Stimulated activated CD4-positive, alpha-beta T cell treated with anti-CD3 and anti-CD28 coated beads, Interleukin-4, amount 100 ng/mL, for 48 hours (primary cell): ENCODE measurements at places on chromosomes 4 and X.

GRCh38 chrX:23861215-23861896 is 46.4 kb downstream of the APOO start:
- DNase-seq, result no peak

DNA sequence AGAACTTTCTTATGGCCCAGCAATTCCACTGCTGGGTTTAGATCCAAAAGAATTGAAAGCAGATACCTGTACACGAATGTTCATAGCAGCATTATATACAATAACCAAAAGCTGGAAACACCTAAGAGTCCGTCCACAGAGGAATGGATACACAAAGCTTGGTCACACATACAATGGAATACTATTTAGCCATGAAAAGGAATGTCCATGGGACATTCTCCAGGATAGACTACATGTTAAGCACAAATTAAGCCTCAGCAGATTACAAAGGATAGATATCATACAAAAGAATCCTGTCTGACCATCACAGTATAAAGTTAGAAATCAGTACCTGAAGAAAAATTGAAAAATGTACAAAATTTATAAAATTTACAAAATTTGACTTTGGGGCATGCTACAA is 12.7 kb upstream of the MAEA start:
- DNase-seq, result no peak

DNA sequence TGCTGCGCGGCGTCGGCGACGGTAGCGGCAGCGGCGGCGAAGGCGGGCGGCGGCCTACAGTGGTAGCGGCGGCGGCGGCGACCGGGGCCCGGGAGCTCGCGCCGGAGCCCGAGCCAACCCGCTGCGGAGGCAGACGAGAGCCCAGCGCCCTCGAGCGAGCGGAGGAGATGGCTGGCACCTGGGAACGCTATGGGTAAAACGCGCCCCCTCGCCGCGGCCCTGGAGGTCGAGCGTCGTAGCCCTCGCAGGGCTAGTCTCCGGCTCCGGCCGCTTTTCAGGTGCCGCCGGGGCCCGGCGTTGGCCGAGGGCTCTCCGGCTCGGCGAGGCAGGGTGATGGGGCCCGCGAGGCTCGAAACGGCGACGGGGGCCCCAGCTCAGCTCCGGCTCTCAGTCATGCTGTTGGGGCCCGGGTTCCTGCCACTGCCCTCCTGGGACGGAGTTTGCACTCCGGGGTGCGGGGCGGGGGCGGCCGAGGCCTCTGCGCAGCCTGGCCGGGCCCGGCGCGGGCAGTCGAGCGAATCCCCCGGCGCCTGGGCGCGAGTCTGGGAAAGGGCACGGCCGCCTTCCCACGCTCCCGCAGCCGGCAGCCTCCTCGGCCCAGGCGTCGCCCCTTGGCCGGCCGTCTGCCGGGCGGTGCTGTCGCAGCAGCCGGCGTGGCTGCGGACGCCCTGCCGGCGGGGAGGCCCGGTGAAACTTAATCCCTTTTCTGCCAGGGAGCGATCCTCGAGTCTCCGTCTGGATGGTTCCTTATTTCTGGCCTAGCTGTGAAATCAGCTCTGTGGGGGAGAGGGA is 768 bp downstream of the MID2 start:
- peak; percentile 6 for DNase-seq

DNA sequence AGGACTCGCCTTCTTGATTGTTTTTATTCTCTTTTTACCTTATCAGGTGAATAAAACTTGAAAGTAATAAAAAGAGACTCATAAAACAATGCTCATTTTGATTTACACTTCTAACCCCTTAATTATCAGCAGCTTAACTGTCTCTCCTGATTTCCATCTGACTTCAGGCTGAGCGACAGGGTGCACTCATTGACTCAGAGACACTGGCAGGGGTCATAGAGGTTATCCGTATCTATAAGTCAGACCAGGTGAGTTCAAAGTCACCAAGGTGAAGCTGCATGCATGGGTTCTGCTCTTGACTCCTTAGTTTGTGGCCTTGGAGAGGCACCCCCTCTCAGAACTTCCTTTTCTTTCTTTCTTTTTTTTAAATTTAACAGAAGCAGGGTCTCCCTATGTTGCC is 116.4 kb upstream of the SLC34A2 start:
- no peak for DNase-seq

DNA sequence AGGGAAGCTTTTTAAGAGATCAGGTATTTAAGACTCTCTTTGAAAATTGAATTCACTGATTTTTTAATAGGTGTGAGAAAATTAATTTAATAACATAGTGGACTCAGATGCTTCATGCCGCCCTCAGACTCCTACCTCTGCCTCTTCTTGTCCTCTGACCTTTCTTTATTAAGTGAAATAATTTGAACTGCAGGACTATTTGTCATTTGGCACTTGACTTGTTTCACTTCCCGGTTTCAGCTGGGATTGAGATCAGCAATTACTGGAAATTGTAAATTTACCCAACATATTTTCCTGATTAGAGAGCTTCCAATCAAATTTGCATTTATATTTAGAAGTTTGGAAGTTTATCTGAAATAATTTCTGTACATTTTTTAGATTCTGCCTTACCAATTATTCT is 116.8 kb downstream of the CBR4 start:
- DNase-seq, result no peak

DNA sequence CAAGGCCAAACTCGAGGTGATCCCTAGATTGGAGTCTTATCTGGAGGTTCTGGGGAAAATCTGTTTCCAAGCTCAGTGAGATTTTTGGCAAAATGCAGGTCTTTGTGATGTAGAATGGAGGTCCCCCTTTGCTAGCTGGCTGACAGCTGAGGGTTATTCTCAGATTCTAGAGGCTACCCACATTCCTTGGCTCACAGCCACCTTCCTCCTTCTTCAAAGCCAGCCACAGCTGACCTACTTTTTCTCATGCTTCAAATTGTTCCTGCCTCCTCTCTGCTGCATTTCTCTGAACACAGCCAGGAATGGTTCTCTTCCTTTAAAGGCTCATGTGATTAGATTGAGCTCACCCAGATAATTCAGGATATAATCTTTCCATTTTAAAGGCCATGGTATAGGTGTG is 86.9 kb downstream of the VCX3A start:
- no peak for DNase-seq
